ENCODE measurements at places on chromosomes 1 and 21.

GRCh38 chr1:58780836-58781452 lies 2.9 kb downstream of the JUN start:
- no peak for DNase-seq

DNA sequence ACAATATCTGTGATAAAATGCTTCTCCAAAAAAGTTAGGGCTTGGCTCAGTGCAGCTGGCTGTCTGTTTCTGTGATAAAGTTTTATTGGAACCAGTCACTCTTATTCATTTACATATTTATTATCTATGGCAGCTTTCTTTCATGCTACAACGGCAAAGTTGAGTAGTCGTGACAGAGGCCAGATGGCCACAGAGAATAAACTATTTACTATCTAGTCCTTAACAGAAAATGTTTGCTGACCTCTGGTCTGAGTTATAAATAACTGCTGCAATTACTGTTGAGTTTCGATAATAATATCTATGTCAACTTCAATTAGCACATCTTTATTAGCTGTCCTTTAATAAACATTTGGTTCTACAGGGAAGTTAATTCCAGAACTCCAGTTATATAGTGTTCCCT lies 180.2 kb upstream of the RUNX1 start:
- DNase-seq: no peak

- no peak for DNase-seq
Measured at GRCh38 chr1:43991476-43992231, at the start of gene CCDC24. Gene CCDC24, plus strand, starts transcription at chr1:43991599. Its CDS starts 280 bp downstream, at chr1:43991879.

DNA sequence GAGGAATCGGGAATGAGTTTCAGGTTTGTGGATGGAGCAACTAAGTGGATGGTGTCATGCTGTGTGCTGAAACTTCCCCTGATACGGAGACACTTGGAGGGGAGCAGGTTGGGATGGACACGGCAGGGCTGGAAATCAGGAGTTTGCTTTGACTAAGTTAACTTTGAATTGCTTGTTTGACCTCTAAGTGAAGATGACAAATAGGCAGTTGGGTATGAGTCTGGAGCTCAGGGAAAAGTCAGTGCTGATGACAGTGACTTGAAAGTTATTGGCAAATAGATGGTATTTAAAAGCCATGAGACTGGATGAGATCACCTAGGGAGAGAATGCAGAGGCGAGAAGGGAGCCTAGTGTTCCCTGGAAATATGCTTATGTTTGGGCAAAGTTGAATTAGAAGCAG lies 12.8 kb upstream of the ZSCAN20 start:
- DNase-seq: no peak

GRCh38 chr1:195789321-195789720 lies 818.9 kb downstream of the KCNT2 start:
- DNase-seq: no peak

DNA sequence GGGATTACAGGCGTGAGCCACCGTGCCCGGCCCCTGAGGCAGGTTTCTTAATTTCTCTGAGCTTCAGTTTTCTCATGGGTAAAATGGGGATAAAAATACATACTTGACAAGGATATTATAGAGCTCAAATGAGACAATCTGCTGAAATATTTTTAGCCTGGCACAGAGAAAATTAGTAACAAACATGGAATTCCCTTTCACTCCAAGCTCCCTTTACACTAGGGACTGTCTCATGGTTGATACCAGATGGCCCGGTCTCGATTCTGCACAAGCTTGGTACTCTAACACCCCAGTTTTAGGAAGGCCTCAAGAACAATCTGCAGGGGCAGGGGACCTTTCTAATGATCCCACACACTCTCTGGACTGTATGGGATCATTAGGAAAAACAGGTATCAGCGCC lies 671.7 kb downstream of the SMYD3 start:
- no peak for DNase-seq

DNA sequence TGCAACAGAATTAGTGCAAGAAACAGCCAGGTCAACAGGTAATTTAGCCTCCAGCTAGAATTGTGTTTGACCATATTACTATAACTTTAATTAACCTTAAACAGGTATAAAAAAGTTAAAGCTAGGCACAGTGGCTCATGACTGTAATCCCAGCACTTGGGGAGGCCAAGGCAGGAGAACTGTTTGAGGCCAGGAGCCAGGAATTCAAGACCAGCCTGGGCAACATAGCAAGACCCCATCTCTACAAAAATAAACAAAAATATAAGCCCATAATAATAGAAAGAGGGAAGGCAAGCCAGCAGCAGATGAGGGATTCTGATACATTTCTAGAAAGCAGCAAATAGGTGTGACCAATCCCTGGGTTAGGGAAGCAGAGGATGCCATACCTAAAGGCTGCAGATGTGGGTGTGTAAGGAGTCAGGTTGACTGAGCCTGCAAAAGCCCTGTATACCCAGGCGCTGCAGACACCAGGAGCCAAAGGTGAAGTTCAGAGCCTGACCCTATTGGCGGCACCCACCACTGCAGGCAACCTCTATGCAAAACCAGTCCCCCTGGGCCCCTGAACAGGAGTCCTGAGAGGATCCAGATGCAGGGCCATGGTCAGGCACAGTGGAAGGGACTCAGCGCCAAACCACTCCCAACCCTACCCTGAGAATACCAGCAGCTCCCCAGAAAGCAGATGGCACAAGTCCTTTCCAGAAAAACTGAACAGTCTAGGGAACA lies 19.3 kb upstream of the LSS start:
- no peak for DNase-seq

All from nucleus accumbens (tissue), 56 donors.